CD4-positive, alpha-beta T cell treated with Interleukin-2 at 100 ng/mL for 4 hours (primary cell): ENCODE measurements at places on chromosomes 16 and 17.

DNA sequence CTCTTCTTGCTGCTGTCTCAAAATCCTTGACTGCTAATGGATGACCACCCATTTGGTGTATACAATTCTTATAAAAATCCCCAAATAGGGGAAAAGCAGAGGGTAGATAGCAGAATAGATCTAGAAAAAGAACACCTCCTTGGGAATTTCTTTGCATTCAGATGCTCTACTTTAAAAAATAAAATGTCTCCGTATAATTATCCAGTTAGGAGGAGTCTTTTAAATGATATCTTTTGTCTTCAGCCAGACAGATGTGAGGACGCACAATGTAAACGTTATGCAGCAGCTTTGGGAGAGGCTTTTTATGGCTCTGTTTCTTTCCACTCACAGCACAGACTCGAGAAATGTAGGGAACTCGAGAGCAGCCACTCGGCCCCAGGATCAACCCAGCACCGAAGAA is 300.2 kb downstream of the IRF8 start:
- DNase-seq, result no peak

GRCh38 chr17:40960144-40960543 is 6.6 kb downstream of the KRT39 start:
- no peak for DNase-seq

DNA sequence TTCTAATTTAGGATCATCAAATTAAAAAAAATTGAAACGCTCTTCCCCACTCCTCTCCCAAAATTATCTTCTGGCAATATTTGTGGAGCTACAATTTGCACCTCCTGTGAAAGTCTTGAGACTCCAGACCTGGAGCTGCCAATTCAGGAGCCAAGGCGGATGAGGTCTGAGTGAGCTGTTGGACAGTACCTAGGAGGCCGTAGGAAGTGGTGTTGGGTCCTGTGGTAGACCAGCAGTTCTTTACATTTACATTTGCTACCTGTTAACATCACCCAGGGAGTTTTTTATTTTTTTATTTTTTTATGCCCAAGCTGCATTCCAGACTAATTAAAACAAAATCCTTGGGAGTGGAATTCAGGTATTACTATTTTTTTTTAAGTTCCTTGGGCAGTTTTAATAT is 271.0 kb downstream of the PHKB start:
- DNase-seq, result no peak

DNA sequence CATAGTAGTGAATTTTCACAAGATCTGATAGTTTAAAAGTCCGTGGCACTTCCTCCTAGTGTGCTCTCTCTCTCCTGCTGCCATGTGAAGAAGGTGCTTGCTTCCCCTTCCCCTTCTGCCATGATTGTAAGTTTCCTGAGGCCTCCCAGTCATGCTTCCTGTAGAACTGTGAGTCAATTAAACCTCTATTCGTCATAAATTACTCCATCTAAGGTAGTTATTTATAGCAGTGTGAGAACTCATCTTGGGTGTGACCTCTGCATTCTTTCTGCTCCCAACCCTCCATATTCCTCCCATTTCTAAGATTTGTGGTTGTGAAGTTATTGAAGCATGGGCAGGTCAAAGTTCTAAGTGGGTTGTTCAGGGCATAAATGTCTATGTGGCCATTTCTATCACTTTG is 62.1 kb upstream of the ADAMTS18 start:
- DNase-seq, result no peak

DNA sequence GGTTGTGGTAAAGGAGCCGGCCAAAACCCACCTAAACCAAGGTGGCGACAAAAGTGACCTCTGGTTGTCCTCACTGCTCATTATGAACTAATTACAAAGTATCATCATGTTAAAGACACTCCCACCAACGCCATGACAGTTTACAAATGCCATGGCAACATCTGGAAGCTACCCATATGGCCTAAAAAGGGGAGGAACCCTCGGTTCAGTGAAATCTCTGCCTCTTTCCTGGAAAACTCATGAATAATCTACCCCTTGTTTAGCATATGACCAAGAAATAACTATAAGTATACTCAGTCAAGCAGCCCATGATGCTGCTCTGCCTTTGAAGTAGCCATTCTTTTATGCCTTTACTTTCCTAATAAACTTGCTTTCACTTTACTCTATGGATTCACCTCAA is 72.2 kb downstream of the CYLD start:
- DNase-seq, result no peak
